ENCODE measurements at places on chromosomes 12 and 14.
A peak's percentile ranks its signal among the peaks of the same experiment; 100 is the strongest.

GRCh38 chr12:106267535-106267934 is 19.7 kb upstream of the CKAP4 start:
- peak; percentile 17 for DNase-seq

- no peak for DNase-seq
Observed at GRCh38 chr14:61193476-61193875, 87.7 kb downstream of the TMEM30B start.

DNA sequence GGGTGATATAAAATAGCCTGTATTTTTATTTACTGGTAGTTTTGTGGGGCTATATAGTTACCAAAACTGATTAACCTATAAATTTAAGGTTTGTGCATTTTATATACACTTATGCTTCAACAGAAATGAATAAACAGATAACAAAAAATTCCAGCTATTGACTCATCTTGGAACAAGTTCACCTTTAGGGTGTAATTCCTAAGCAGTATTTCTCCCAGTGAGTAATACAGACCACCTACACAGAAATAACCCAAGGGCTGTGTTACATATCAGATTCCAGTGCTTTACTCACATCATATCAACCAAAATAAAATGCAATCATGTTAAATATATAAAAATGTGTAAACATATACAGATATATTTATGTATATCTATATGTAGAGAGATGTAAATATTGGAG is 345.6 kb downstream of the ADAMTS20 start:
- DNase-seq: no peak

DNA sequence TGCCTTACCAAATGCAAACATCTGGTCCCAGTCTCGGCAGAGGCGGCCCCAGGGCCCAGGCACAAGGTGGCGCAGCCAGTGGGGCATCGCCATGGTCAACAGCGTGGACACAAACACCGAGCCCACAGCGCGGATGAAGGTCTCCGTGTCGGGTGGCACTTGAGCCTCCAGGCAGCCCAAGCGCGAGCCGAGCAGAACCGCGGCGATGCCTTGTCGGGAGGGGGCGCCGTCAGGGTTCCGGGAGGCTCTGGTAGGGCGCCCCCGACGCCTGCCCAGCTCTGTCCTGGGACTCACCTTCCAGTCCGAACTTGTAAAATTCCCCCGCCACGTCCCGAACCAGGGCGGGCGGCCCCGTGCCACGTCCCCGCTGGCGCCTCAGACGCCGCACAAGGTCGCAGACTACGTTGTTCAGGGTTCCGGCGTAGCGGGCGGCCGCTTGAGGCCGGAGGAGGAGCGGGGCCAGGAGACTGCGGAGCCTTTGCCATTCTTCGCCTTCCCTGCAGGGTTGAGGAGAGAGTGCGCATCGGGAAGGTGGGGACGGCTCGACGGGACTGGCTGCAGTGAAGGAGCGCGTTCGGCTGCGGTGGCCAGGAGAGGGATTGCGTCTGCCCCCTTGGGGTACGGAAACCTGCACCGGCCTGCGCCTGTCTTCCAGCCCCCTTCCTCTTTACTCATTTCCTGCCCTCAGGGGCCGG is 1.7 kb downstream of the CYP27B1 start:
- peak; percentile 57 for DNase-seq

DNA sequence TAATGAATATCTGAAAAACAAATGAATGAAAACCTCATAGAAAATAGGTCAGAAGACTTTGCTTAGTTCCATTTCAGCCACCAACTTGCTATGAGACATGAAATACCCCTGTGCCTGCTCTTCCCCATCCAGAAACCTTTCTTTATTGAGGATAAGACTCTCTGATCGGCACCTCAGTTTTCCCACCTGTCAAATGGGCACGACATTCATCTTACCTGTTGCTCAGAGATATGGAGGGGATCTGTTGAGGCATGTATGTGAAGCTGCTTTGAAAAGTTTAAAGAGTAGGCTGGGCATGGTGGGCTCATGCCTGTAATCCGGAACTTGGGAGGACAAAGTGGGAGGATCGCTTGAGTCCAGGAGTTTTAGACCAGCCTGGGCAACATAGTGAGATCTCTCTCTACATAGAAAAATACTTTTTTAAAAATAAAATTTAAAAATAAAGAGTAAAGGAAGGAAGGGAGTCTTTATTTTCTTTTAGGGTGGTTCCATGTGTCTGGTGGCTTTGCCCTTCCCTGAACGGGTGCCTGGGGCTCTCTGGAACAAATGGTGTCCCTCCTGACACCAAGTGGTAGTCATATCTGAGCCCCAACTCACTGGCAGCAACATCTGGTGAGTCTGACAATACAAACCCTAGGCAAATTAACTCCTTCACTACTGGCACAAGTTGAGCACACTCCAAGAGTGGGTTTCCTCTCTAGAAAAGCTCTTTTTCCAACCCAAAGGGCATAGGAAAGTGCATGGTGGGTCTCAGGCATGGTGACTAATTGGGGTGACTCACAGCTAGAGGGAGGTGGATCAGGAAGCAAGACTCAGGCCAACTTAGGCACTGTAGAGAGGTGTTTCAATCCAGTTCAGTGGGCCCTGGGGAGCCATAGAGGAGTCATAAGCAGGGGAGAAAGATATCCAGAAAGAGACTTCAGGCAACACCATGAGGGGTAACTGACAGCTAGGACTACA is 42.1 kb downstream of the MAP1LC3B2 start:
- peak; percentile 29 for DNase-seq

- no peak for DNase-seq
Observed at GRCh38 chr12:106417926-106418910, 60.7 kb downstream of the POLR3B start.

DNA sequence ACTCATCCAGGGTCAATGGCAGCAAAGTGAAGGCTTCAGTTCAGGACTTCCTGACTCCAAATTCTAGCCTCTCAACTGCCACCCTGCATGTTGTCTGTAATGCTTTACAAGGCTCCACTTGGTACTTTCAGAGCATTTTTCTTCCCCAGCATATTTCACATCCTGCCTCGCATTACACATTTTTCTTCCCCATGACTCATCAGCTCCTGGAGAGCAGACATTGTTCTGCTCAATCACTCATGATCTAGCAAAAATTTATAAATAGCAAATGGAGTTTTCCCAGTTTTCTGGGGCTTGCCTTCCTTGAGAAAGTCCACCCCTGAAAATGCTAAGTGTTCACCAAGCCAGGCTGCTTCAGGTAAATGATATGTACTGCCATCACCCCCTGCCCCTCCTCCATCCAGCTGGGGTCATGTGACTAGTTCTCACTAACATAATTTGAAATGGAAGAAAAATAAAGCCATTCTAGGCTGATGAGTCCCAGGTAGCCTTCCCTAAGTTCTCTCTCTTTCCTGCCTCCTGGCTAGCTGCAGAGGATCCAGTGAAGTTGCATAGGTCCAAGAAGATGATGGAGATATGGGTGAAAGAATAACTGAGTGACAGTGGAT is 69.4 kb downstream of the ARMH4 start:
- no peak for DNase-seq

DNA sequence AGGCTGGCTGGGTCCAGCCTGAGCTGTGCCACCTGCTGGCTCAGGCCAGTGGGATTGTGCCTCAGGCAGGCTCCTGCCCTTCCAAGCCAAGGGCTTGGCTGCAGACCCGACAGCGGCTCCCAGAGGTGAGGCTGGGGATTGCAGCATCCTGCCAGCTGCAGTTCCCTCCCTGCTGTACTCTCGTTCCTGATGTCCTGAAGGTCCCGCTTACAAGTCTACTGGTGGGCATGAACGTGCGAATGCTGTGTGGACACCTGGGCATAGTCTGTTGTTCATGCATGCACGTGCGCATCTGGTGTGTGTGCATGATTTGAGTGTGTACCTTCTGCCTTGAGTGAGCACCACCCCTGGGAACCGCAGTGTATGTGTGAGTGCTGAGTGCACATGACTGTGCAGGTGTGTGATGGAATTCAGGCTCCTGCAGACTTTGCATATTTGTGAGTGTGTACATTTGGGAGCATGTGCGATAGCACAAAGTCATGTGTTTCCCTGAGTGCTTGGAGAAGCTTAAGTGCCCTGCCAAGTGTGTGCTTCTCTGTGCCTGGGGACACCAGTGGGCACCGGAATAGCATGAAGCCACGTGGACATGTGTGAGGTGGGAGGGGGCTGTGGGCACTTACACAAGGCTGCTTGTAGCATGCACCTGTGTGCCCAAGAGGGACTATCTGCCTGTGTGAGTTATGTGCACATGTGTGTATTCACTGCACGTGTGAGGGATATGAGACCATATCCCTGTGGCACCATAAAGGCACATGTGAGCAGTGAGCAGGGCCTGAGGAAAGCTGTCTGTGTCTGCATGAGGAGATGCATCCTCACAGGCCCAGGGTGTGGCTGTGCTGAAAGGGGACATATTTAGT is 19.3 kb upstream of the KRT7 start:
- peak; percentile 38 for DNase-seq

- DNase-seq: no peak
Observed at GRCh38 chr12:1093166-1093751, 102.2 kb downstream of the ERC1 start.

GRCh38 chr12:108910336-108910735 is 30.4 kb downstream of the DAO start:
- DNase-seq: no peak

DNA sequence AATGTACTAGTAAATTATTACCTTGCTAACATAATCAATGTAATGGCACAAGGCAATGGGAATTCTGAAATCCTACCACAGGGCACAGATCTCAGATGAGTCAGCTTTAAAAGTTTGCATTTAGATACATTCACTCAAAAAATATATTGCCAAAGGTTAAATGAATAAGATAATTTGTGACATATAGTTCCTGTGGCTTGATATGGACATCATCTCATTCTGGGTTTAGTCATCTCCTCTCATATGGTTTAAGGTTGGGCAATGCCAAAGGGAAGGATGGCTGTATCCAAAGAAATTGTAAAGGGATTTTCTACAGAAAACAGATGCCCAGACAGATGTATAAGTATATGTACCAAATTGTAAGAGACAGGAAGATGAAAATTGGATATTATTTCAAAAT is 1065.0 kb downstream of the LRFN5 start:
- DNase-seq: no peak

DNA sequence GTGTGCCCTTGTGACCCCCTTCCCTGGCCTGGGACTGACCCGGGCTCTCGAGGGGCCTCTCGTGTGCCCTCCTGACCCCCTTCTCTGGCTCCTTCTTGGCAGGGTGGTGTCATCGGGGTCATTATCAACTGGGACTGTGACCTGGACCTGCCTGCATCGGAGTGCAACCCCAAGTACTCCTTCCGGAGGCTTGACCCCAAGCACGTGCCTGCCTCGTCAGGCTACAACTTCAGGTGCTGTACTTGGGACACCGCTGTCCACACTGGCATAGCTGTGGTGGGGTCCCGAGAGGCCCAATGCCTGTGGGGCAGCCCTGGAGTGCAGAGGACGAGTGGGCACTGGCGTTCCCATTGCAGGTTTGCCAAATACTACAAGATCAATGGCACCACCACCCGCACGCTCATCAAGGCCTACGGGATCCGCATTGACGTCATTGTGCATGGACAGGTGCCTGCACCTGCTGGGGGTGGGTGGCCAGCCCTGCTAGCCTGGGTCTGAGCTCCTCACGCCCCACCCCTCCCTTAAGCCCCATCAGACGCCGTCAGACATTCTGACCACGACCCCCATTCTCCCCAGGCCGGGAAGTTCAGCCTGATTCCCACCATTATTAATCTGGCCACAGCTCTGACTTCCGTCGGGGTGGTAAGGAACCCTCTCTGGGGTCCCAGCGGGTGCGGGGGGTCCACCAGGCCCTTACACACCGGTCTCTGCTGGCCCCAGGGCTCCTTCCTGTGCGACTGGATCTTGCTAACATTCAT is 2.5 kb downstream of the P2RX2 start:
- no peak for DNase-seq

GRCh38 chr14:99721792-99722516 is 37.9 kb downstream of the CYP46A1 start:
- no peak for DNase-seq

DNA sequence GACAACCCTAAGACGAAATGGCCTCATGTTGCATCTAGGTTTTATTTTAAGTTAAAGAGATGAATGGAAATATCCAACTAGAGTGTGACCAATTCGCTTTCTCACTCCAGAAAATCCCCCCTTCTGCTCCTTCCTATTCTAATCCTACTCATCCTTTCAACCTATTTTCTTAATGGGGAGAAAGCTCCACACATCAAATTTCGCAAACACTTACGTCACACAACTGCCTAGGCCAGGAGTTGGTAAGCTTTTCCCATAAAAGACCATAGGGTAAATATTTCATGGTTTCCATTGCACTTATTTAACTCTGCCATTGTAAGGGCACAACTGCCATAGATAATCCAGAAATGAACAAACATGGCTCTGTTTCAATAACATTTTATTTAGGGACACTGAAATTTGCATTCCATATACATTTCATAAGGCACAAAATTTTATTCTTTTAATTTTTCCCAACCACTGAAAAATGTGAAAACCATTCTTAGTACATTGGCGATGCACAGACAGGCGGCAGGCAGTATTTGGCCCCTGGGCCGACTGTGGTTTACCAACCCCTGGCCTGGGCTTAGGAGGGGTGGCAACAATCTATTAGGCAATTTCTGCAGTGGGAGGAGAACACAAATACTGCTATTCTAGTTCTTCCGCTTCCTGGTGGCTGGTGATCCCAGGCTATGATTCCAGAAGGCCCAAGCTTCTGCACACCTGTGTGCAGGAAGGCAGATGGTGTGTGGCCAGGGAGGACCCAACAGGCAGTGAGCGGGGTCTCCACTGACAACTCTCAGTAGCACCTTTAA is 67.2 kb upstream of the FOXN3 start:
- DNase-seq: peak; percentile 24

GRCh38 chr12:53999559-54000115 is 324 bp upstream of the HOXC9 start:
- no peak for DNase-seq

DNA sequence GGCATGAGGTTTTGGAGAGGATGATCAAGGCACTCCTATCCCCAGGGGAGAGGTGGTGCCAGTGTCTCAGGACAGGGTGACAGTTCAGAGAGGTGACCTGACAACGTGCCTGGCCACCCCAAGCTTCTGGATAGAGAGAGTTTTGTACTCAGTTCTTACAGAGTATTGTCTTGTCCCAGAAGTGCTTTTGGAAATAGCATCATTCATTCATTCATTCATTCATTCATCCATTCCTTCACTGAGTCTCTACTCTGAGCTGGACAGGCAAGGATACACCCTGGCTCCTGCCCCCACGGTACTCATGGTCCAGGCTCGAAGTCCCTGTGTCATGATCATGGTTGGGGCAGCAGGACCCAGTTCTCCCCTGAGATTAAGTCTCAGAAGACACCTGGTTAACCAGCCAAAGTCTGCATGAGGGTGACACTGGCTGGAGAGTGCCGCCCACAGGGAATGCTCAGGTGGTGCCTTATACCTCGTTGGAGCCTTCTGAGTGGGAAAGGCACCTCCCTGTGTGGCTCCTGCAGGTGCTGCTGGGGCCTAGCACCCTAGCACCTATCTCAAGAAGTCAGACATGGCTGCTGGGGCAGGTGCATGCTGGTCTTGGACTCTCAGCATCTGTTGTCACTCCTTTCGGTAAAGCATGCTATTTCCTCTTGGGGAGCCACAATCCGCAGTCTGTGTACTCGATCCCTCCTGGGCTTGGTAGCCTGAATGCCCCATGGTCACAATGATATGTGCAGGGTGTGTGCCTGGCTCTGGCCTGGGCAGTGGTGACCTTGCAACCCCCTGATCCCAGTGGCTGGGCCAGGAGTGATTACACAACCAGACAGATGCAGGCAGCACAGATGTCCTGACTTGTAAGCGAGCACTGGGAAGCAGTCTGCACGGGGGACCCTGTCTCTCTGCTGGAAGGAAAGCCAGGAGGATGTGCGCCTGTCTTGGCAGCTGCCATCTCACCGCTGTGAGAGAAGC is 57.8 kb downstream of the C14orf132 start:
- no peak for DNase-seq

- DNase-seq: peak; percentile 82
Observed at GRCh38 chr12:29103539-29103974, 45.5 kb upstream of the FAR2 start.
